NCI-H1092 treated with DMSO at 0.1 percent for 48 hours (cell line): ENCODE measurements at places on chromosomes 13 and 19.

GRCh38 chr13:99066219-99066618 lies 88.4 kb upstream of the DOCK9 start:
- DNase-seq, result no peak

DNA sequence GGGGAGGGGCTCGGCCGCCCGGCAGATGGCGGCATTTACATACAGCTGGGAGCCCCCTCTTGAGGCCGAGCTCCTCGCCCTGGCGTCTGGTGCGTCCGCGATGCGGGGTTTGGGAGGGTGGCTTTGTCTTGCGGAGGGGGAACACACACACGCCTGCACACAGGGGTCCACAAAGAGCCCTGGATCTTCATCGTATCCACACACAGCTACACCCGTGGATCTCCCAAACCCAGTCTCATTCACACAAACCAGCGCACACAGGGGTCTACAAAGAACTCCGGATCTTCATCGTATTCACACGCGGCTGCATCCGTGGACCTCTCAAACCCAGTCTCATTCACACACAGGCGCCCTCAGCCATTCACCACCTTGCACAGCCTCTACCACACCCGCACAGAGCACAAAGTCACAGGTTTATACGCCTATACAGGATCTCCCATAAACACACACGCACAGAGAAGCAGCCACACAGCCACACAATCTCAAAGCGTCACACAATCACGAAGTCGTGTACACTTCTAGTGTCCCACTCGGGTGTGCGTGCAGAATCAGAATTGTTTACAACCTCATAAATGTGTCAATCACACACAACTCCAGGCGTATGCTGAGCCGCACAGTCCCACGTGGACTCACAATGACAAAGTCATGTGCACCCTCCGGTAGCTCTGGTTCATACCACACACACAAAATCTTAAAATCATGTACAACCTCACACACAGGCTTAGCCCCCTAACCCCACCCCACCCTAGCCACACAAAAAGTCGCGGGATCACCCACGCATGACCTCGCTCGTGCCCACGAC lies 550 bp upstream of the DLL3 start:
- peak; percentile 84 for DNase-seq

GRCh38 chr19:18510216-18510615 lies 11.7 kb downstream of the ELL start:
- DNase-seq, result no peak

- no peak for DNase-seq
These were observed 193.6 kb downstream of the KCNRG start for GRCh38 chr13:50208826-50209335.

GRCh38 chr13:75533861-75534260 lies 3.8 kb downstream of the COMMD6 start:
- DNase-seq, result no peak

DNA sequence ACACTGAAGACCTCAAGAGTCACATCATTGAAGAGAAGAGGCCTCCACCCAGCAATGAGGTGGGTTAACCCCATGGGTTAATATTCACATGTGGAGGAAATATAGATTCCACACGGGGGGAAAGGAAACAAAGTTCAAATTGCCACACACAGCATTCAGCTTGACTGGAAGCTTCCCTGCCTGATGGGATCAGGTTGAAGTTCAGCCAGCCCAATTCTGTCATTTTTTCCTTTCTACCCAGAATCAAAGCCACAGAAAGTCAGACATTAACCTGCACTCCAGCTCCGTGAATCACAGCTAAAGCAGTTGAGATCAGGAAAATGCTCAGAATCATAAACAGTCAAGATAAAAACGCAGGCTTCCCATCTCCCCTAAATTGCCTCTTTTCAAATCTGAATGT lies 208.7 kb upstream of the OBI1 start:
- DNase-seq, result no peak
